ENCODE measurements at places on chromosomes 3 and 15. TPM values are rescaled to one million over a fixed set of nuclear protein-coding genes. Genes with fewer than 3 reads are reported as not detected.

DNA sequence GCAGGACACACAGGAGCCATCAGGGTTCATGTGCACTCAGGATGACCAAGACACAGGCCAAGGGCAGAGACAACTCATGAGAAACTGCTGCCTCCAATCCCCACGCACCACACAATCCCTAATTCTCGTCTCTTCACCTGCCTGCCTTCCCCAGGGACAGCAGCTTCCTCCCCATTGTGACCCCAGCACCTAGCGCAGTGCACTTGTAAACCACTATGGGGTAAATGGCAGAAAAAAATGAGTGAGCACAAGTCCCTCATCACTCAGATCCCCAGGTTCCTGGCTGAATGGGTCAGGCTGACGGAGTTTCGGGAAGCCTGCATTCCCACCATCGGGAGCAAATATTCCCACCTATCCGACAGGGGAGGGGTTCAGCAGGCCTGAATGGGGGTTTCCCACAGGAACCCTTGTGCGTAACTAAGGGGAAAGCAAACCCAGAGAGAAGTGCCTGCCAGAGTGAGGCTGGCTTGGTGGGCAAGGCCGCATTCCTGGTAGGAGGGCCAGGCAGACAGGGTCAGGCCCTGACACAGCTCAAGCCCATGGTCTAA is 18.8 kb downstream of the PLXNB1 start:
- no peak for DNase-seq

Gene STAC
- 21.7 TPM for total RNA-seq

GRCh38 chr15:56342653-56343052 is 22.6 kb upstream of the TEX9 start:
- DNase-seq: no peak

GRCh38 chr15:55014391-55015092 is 182.2 kb downstream of the RSL24D1 start:
- no peak for DNase-seq

DNA sequence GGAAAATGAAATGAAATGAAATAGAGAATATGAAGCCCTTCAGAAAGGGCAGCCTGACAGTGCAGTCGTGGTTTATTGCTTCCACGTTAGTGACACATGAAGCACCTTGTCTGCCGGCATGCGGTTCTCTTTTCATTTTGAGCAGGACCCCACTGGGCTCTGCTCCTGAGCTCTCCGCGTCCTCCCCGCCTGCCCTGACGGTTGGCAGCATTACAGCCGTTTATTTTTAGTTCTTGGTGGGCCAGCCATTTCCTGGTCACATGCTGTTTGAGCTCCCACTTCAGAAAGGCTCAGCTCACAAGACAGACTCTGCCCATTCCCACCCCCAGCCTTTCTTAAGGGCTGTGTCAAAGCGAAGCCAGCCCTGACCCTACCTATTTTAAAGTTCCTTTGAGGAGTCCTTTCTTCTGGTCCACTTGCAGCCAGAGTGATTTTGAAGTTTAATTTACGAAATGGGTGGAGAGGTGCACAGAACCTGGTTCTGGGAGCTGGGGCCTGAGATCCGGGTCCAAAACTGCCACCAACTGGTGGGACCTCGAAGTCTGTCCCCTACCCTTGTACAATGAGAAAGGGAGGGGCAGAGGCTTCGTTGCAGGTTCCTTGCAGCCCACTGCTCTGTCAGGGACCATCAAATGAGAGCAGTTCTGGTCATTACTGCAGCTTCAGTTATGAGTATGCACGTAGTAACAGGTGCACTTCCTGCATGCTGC is 60.1 kb downstream of the MGLL start:
- no peak for DNase-seq

Gene CDCP1
- 53.5 TPM for total RNA-seq

GRCh38 chr3:106068795-106069194 is 200.0 kb upstream of the CBLB start:
- DNase-seq: no peak

Gene PPP2R3A
- 25.9 TPM for total RNA-seq

Gene LNP1
- 2.3 TPM for total RNA-seq

DNA sequence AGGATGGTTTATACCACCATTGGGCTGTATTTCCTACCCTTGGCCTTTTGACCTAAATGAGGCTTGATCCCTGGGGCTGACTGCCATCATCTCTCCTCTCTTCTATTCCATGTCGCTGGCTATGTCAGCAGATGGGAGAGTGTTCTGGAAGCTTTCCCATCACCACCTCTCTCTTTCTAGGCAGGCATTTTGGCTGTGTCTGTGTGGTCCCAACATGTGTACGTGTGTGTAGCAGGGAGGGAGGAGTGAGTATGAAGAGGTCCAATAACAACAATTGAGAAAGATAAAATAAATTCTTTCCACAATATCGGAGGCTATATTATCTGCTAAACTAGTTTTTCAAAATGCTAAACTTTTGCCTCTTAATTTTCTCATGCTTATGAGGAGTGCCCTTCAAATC is 34.1 kb downstream of the CGNL1 start:
- no peak for DNase-seq

- DNase-seq: no peak
Measured at GRCh38 chr3:45795509-45795881, 841 bp downstream of the SLC6A20 start.

GRCh38 chr3:143511174-143511879 is 336.9 kb downstream of the SLC9A9 start:
- no peak for DNase-seq

Gene SLC12A1
- not detected for total RNA-seq

Gene DZIP3
- total RNA-seq: 5.9 TPM

DNA sequence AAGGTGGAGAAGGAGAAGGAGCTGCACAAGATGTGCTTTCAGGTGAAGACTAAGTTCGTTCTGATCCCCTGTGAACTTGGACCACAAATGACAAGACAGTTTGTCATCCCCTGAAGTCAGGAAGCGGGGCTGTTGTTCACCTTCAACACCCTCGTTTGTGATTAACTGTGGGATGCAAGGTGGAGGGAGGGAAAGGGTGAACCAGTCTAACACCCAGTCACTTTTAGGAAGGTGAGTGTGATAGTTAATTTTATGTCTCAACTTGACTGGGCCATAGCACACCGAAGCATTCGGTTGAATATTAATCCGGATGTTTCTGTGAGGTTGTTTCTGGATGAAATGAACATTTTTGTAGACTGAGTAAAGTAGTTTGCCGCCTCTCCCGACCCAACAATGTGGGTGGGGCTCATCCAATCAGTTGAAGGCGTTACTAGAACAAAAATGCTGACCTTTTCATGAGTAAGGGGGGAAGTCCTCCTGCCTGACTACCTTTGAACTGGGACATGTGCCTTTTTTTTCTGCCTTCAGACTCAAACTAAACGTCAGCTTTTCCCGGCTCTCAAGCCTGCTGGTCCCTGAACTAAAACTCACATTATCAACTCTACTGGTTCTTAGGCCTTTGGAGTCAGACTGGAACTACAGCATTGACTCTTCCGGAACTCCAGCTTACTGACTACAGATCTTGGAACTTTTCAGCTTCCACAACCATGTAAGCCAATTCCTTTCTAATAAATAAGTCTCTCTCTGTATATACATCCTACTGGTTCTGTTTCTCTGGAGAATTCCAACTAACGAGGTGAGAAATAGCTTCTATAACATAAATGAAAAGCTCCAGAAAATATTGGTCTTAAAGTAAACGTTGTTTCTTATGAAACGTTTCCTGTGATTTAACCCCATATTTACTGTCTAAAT is 264.0 kb upstream of the SLITRK3 start:
- peak; percentile 89 for DNase-seq

Gene OR5H15
- total RNA-seq: not detected

- DNase-seq: no peak
Measured at GRCh38 chr3:177089901-177090300, 107.4 kb downstream of the TBL1XR1 start.

DNA sequence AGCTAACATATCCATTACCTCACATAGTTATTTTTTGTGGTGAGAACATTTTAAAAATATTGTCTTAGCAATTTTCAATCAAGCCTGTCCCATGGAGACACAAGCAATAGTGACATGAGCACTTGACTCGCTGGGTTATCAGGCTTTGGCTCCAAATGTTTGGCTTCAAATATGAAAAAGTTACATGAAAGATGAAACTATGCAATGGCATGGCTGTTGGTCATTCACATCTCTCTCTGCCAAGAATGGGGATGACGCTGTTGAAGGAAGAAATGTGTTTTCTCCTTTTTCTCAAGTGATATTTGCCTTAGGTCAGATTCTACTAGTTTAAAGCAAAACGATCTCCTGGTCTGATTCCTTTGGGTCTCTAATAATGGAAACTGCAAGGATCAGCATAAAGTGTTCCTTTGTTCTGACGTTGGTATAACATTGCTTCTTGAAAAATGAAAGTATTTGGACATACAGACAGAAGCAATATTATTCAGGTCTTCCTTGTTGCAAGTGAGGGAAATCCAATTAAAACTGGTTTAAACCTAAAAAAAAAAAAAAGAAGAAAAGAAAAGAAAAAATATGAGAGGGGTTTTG is 71.2 kb downstream of the SSUH2 start:
- DNase-seq: no peak

- DNase-seq: no peak
Measured at GRCh38 chr3:170002879-170003278, 34.9 kb upstream of the GPR160 start.

- no peak for DNase-seq
Measured at GRCh38 chr3:149828390-149828789, 15.4 kb downstream of the RNF13 start.

DNA sequence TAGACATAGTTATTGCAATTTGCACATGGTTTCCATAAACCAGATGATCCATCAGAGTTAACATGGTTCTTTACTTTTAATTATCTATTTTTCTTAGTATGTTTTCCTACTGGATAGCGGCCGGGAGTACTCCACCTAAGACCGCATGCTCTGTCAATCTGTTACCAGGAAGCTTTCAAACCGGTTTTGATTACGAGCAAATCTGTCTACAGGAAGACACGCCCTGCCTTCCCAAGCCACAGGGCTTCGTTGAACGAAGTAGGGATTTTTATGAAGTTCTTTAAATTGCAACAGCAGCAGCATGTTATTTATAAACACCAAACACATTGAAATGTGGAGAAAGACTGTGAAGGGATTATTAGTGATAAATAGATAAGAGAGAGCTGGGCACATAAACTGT is 283.3 kb upstream of the ROBO2 start:
- no peak for DNase-seq

Gene C2CD4A
- 0.35 TPM for total RNA-seq

GRCh38 chr3:55487381-55488241 is 505 bp upstream of the WNT5A start:
- DNase-seq: no peak

- no peak for DNase-seq
Measured at GRCh38 chr15:27201425-27201824, 230.4 kb downstream of the GABRG3 start.

DNA sequence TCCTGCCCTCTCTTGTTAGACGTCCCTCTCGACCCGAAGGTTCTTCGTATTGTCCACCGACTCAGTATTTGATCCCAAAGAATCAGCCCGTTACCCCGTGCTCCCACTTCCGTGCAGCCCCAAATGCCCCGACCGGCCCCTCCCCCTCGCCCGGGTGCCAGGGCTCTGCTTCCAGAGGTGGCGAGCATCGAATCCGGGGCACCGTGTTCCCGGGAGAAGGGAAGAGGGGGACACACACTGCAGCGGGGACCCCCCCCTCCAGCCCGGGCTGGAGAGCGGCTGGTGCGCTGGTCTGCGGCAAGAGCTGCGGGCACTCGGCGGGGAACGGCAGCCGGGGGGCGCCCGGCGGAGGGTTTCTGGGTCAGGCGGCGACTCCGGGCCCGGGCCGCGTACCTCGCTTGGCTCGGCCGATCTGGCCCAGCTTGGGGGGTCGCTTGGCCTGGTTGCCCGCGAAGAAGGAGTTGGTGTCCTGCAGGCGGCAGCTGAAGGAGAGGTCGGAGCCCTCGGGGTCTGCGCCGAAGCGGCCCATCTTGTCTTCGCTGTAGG is 556 bp downstream of the CAMK2N2 start:
- DNase-seq: no peak

GRCh38 chr3:33525232-33525631 is 85.0 kb upstream of the UBP1 start:
- DNase-seq: no peak

- DNase-seq: no peak
Measured at GRCh38 chr3:21750080-21750696, 822 bp downstream of the ZNF385D start.

- no peak for DNase-seq
Measured at GRCh38 chr3:157201648-157202278, 41.8 kb upstream of the CCNL1 start.

Data from epithelial cell of proximal tubule (primary cell).